ENCODE measurements at places on chromosomes 4 and X. TPM values are rescaled to one million over a fixed set of nuclear protein-coding genes. Genes with fewer than 3 reads are reported as not detected.

GRCh38 chr4:169305173-169305572 lies 34.4 kb upstream of the SH3RF1 start:
- no peak for DNase-seq

- no peak for DNase-seq
Observed at GRCh38 chr4:130356873-130357272, 1260.9 kb downstream of the C4orf33 start.

- DNase-seq, result no peak
Observed at GRCh38 chr4:184787766-184788503, 37.8 kb downstream of the ACSL1 start.

- no peak for DNase-seq
Observed at GRCh38 chr4:6293661-6294060, 24.0 kb downstream of the WFS1 start.

MPC1L gene
- total RNA-seq, result not detected

DNA sequence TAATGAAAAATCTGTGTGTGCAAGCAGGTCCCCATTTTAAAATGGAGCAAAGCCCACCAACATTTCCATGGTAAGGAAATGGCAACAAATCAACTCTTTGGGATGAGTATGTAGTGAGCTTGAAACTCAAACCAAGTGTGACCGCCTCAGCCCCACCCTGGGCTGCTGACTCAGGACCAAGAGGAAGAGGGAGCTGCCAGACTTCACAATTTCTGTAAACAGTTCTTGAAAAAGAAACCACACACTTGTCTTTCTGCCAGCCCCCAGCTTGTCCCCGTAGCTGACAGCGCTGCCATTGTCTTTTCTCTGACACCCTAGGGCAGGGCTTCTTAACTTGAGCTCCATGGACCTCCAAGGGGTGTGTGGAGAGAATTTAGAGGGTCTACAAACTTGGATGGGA lies 10.3 kb downstream of the RTL5 start:
- DNase-seq, result peak; percentile 77

DNA sequence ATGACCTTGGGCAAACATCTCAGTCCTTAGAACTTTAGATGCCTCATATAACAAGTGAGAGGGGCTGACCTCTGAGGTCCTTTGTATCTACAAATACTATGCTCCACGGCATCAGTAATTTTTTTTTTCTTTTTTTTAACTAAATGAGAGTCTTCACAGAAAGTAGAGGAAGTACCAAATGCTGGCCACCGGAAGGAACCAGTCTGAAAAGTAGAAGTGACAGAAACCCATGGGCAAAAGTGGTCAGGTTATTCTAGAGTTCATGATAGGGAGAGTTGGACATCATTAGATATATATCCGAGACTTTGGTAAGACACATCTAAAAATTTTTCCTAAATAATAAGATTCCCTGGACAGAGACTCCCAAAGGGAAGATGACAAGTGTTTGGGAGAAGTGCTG lies 53.7 kb downstream of the COQ2 start:
- DNase-seq, result no peak

GRCh38 chr4:7060346-7061150 lies 7.3 kb downstream of the GRPEL1 start:
- no peak for DNase-seq

TASL gene
- total RNA-seq, result 0.22 TPM

STK26 gene
- total RNA-seq, result 34.1 TPM

DNA sequence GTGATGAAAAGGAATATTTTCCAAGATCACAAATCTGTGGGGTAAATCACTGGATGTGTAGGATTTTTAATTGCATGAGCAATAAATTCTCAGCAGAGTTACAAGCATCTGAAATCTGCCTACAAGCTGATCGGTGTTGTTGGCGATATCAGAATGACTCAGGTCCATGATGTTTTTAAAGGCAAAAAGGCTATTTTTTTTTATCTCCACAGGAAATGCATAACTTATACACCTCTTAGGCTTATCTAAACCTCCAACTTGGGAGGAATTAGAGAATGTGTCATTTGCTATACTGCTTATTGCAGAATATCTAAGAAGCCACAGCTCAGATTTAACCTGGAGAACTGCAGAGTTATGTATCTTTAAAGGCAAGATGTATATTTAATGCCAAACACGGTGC lies 61.6 kb downstream of the KIT start:
- DNase-seq, result no peak

- DNase-seq, result no peak
Observed at GRCh38 chrX:39819921-39820849, 277.6 kb downstream of the BCOR start.

GRCh38 chr4:63799166-63799565 lies 610.1 kb downstream of the TECRL start:
- DNase-seq, result no peak

ALAS2 gene
- not detected for total RNA-seq

DNA sequence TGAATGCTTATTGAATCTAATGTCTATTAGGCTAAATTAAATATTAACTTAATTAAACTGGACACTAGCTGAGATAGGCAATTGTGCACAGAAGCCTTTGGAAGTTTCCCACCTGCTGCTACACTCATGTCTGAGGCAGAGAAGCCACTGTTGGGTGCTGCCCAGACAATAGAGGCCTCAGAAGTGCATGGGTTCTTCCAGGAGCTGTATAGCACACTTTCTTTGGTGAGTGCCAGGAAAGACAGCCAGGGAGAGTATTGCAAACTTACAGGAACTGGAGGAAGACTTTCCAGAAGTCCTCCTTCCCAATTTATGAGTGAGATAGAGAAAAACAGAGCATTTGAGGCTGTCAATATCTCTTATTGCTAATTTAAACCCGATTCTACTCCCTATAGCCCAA lies 89.9 kb downstream of the GPAT3 start:
- no peak for DNase-seq

GRCh38 chrX:115696039-115696438 lies 135.1 kb downstream of the PLS3 start:
- DNase-seq, result no peak

GAGE12E gene
- not detected for total RNA-seq

KLF3 gene
- total RNA-seq, result 181 TPM

DNA sequence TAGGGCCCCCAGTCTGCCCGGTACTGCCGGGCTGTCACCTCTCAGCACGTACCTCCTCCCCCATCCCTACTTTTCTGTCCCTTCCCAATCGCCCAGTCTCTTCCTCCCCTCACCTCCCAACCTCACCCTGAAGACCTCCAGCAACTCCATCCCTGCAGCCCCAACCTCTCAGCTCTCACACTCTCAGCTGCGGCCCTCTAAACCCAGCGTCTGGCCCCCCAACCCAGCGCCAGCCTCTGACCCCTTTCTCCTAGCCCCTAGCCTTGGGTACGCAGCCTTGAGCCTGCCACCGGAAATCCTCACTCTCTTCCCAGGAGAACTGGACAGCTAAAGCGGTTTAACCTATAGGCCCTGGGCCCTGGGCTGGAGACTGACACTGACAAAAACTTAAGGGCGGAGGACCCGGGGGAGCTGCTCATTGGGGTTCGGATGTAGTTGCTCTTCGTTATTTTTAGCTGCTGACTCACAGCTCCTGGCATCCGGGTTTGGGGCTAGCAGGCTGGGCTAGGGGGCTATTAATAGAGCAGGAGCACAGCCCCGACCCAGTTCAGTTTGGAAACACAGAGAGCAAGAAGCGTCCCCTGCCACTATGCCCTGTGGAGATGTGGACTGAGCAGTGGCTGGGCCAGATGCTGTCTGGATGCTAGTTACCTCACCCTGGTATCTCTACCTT lies 9.6 kb upstream of the DLG3 start:
- DNase-seq, result no peak

- no peak for DNase-seq
Observed at GRCh38 chr4:3489451-3489962, 26.4 kb downstream of the DOK7 start.

DNA sequence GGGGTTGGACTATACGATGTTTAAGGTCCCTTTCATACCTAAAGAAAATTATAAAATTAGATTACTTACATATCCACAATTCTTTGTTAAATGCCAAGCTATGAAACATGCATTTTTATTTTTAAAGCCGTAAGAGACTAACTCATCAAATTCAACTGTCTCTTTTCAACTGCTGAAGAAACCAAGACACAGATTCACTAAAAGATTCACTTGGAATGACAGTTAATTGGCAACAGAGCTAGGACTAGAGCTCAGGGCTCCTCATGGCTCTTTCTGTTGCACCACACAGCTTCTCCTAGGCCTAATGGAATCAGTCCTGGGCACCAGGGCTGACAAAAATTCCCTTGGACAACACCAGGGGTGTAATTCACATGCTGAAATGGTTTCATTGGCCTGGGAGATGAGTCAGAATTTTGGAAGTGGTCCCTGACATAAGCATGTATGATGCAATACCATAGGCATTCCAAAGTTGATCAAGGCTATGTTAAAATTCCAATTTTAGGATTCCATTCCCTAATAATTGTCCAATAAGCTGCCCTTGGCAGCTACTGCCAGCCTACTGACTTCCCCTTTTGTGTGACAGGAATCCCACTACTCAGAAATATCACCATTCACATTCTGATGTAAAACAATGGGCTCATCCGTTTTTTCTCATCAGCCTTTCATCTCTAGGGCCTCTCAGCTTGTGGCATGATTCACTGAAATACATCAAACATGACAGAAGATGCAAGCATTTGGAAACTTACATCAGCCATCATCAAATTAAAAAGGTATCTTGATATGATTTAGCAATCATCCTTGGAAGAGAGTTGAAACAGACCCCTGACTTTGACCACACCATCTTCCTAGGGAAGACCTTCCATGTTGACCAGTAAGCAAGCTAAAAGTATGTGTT lies 54.2 kb downstream of the PLAC1 start:
- DNase-seq, result no peak

- no peak for DNase-seq
Observed at GRCh38 chr4:183303301-183303700, 16.8 kb downstream of the CLDN22 start.

CPEB2 gene
- total RNA-seq, result 21.8 TPM

GRCh38 chr4:136750897-136751296 lies 781.4 kb downstream of the PCDH18 start:
- DNase-seq, result no peak

DNA sequence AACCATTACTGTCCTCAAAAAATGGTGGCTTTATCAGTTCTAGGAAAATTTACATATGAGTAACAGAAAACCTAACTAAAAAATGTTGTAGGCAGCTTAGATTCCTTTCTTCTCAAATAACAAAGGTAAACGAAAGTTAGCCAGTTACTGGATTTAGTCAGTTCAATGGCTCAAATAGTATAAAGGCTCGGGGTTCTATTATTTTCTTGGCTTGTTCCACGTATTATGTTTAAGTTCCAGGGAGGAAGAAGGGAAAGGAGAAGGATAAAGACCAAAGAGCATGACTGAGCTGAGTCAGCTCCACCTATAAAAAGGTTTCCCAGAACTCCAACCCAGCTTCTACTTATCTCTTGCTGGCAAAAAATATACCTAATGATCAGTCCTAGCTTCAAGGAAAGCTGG lies 41.0 kb upstream of the MAB21L2 start:
- DNase-seq, result no peak

- DNase-seq, result no peak
Observed at GRCh38 chr4:89645482-89645881, 191.5 kb downstream of the SNCA start.

- DNase-seq, result no peak
Observed at GRCh38 chrX:15973299-15973698, 118.7 kb upstream of the AP1S2 start.

DNA sequence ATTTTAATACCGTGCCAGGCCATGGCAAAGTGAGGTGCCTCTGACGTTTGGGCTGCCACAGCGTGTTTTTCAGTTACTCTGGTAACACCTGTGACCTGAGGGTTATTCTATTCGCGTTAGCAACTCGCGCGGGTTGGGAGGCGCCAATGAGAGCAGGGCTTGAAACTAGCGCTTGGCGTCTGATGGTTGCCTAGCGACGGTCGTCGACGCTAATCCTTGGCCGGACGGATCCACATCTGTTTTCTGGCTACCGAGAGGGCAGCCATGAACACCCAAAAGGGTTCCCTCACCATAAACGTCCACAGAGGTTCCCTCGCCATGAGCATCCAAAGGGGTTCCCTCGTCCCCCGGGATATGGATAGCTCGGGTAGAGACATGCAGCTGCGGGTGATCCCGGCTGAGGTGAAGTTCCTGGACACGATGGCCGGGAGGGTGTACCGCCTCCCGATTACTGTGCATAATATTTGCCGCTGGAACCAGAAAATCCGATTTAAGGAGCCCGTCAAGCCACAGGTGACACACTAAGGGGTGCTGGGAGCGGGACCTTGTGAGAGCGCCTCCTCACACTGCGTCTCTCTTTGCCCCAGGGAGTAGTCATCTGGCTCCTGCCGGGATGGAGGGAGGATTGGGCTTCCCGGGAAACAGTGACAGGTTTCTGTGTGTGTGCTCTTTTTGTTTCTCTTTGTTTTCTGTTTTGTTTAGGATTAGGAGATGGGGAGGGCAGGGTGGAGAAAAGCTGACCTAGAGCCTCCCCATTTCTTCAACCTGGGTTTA lies at the start of gene CFAP47:
Gene CFAP47 (plus strand): TSS at position 199 of the 774 bp plus-strand sequence. CDS start 66 bp downstream, at position 265.
- DNase-seq, result no peak

- DNase-seq, result no peak
Observed at GRCh38 chr4:89158884-89159503, 47.7 kb downstream of the TIGD2 start.

DNA sequence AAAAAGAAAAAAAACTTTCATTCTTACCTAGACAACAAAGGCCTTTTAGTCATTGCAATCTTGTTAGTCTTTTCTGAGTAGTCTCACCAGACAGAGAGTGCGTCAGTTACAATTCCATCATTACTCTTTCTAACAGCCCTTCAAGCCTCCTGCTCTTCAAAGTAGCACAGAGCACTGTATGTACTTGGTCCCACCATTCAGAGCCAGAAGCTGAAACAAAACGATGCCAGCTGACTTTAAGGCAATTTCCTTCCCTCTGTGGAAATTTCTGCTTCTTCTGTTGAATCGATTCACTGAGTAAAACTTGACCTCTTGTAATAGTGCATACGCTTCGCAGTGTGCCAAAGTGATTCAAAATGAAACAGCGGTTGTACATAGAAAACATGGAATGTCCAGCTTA lies 57.7 kb upstream of the TENM3 start:
- no peak for DNase-seq

AFM gene
- not detected for total RNA-seq

GRCh38 chr4:4385729-4386295 lies 1.1 kb upstream of the NSG1 start:
- DNase-seq, result no peak

DNA sequence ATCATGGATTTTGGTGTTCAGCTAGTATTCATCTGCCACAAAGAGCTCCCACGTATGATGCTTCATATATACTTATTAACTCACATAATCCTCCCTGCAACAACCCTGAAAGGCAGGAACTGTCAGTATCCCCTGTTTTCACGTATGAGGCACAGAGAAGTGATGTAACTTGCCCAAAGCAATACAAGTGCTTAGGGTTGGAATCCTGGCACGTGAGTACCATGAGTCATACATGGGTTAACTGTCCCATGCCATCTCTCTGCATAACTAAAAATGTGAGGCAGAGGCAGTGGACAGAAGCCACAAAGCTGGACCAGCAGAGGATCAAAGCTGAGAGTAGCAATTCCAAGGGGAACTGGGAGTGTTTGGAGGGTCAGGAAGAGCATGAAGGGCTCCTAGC lies 35.7 kb upstream of the EGFL6 start:
- DNase-seq, result no peak

DNA sequence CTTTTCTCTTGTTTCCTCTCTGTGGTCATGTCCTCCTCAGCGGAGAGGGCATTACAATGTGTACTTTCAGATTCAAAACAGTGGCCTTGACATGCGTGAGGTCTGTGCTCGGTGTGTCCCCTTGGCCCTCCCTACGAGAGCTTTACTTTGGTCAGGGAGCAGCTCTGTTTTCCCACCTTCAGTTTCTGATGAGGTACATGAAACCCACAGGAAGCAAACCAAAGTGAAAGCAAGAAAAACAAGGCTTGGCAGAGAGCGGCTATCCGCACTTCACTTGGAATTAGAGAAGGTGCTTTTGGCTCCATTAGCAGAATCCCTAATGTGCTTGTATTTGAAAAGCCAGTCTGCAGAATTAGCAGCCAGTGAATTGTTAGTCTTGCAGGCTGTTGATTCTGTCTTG lies 19.5 kb upstream of the BOD1L1 start:
- DNase-seq, result no peak
